Activated B cell treated with CpG ODN at 0.5 μM for 24 hours (primary cell): ENCODE measurements at places on chromosomes 2 and 18. TPM values are rescaled to one million over a fixed set of nuclear protein-coding genes. Genes with fewer than 3 reads are reported as not detected.
A peak's percentile ranks its signal among the peaks of the same experiment; 100 is the strongest.

DNA sequence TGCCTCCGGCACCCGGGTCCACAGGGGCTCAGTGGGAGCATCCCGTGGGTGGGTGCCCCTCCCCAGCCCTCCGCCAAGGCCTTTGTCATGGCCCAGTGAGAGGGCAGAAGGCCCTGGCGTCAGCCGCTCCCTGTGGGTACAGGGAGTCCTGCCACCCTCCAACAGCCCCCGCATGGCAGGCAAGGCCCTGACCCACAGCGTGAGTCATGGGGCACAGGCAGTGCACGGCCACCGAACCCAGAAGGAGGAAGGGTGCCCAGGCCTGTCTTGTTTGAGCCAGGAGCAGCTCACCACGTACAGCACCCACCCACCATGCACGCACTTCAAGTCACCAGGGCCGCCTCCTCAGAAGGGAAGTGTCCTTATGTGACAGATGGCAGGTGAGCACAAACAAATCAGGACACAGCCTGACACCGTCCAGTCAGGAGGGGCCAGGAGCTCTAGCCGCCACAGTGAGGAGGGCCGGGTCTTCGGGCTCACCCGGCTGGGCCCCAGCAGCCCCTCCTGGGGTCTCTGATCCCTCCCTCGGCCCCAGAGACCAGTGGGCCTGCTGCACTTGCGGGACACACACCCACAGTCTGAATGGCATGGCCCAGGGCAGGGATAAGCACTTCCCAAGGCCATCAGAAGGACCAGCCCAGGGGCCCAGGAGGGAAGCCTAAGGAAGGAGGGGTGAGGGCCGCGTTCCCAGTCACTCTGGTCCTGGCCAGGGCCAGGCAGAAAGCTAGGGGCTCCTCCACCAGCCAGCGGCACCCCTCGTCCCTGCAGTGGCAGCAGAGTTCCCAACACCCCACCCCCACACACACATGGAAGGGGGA lies 25.8 kb downstream of the BIN1 start:
- peak; percentile 52 for DNase-seq

GRCh38 chr18:32301361-32301760 lies 111.5 kb downstream of the MEP1B start:
- DNase-seq = no peak

The SCN1A gene
- not detected in 2 replicates for total RNA-seq

The LIMS3 gene
- 0.24 TPM in 1 of 2 replicates, not detected in the other for total RNA-seq

The HOXD9 gene
- not detected in 2 replicates for total RNA-seq

The TMEM178A gene
- not detected in 2 replicates for total RNA-seq
